ENCODE measurements at places on chromosomes 2 and 18.

- DNase-seq, result no peak
Measured at GRCh38 chr18:48137374-48138081, 207.1 kb upstream of the SMAD2 start.

DNA sequence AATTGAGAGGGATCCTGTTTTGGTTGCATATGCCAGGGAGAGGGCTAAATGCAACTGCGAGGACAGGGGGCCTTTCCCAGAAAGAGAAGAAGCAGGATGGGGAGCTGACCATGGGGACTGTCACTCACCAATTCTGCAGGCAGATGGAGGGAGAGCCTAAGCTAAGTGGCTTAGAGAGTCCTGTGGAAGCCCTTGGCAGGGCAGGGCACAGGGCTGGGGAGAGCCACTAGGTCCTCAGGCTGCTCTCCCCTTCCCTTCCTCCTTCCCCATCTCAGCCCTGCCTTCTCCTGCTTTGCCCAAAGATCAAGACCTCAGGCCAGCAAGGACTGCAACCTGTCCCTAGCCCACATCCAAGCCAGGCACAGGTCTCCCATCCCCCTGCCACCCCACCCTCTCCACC lies 24.4 kb upstream of the CATIP start:
- DNase-seq, result no peak

DNA sequence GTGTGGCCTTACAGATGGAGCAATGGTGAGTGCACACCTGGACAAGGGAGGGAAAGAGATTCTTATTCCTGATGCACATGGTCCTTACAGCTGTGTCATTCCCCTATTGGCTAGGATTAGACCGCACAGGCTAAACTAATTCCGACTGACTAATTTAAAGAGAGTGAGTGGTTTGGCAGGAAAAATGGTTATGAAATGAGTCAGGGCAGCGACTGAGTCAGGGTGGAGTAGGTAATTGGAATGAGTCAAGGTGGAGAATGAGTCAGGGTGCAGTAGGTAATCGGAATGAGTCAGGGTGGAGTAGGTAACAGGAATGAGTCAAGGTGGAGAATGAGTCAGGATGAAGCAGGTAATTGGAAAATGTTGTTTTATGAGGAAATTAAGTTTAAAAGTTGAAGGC lies 1353.7 kb upstream of the LRRTM1 start:
- DNase-seq, result no peak

- DNase-seq, result no peak
Measured at GRCh38 chr18:79489899-79490625, 94.3 kb downstream of the NFATC1 start.

DNA sequence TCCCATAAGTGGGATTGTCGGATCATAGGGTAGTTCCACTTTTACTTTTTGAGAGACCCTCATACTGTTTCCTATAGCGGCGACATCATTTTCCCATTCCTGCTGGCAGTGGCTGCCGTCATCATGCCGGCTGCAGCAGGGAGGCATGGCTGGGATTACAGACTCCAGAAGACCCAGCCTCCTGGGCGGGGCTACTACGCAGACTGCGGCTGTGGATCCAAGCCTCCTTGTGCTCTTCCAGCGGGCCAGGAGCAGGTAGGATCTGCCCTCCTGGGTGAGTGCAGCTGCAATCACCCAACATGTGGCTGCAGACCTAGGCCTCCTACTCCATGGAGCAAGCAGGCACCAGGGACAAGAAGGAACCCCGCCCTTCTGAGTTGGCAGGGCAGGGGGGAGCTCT lies 359.2 kb downstream of the GALR1 start:
- no peak for DNase-seq

- DNase-seq, result no peak
Measured at GRCh38 chr2:234145057-234145456, 94.6 kb downstream of the SPP2 start.

DNA sequence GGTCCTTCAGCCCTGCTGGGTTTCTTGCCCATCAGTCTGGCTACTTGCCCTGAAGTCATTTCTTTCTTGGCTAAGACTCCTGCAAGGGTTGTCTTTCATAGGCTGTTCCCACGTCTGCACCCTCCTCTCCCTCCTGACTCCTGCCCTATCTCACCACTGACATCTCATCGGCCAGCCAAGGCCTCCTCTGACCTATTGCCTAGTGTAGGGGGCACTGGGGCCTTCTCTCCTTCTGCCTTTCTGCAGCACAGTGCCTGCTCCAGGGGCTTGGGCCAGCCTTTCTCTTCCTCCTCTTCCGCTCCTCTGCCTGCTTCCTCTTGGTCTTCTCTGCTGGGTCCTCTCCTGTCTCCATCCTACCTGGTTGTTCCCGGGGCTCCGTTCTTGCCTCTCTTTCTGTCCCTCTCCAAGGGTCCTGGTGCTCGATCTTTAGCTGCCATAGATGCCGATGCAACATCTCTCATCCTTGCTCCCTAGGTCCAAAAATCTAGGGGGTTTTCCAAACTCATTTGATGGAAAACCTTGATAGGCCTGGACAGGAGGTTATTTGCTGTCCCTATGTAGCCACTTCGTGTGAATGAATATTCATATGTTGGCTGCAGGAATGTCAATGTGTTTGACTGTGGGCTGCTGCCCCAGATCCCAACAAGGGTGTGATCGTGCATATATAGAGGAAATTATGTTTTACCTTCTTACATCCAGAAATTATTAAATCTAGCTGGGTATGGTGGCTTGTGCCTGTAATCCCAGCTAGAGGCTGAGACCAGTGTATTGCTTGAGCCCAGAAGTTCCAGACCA lies 9.7 kb upstream of the NT5DC4 start:
- no peak for DNase-seq

DNA sequence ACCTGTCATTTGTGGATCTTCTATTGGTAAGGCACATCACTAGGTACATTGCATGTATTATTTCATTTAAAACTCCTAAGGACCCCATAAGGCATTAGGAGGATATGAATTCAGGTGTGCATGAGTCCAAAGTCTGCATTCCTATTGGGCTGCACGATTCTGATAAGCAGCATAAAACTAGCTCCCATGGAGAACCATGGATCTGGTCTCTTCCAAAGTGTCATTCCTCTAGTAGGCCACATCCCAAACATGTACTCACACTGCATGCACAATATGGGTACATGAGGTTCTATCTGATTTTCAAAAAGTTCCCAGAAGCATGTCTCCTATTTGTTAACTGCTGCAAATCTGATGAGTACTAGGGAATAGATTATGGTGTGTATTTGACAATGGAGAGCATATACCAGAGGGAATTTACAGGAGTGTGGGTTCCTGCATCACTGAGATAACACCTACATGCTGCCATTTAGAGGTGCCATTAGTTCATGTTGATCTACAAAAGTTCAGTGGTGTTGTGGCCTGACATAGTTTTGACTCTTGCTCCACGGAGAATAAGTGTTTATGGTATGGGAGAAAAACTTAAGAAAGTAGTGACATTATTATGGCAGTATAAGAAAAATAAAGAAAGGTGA lies 11.3 kb downstream of the CYTIP start:
- DNase-seq, result no peak

All from endothelial cell of umbilical vein (primary cell).